ENCODE measurements at places on chromosomes 11 and 22. TPM values are rescaled to one million over a fixed set of nuclear protein-coding genes. Genes with fewer than 3 reads are reported as not detected.

MMP27 gene
- total RNA-seq = not detected

HORMAD2 gene
- not detected for total RNA-seq

CD59 gene
- 295 TPM for total RNA-seq

MYO7A gene
- 9.4 TPM for total RNA-seq

MAFF gene
- 9.1 TPM for total RNA-seq

OR5D13 gene
- 0.23 TPM for total RNA-seq

PNPLA5 gene
- not detected for total RNA-seq

DENND6B gene
- 2.0 TPM for total RNA-seq

CARD16 gene
- 0.63 TPM for total RNA-seq

AIFM3 gene
- total RNA-seq = 0.45 TPM

OR5B3 gene
- total RNA-seq = not detected

FBLN1 gene
- total RNA-seq = 5.8 TPM

APOBEC3C gene
- 6.6 TPM for total RNA-seq

DNA sequence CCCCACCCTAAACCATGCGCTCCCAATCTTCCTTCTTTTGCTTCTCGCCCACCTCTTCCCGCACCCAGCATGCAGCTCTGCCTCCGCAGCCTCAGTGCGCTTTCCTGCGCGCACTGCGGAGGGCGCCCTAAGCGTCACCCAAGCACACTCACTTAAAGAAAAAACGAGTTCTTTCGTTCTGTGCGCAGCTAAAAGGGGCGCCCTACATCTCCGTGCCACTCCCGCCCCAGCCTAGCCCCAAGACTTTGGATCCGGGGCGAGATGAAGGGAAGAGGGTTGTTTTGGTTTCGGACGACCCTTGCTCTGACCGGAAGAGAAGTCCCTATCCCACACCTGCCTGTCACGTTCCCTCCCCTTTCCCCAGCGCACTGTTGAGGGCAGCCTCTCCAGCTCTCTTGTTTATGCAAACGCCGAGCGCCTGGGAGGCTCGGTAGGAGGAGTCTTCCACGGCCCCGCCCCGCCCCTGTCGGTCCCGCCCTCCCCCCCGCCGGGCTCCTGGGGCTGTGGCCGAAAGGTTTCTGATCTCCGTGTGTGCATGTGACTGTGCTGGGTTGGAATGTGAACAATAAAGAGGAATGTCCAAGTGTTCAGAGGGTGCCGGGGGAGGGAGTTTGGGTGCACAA, 5.3 kb downstream of the VSIG2 start:
- peak; percentile 81 for ATAC-seq

DNA sequence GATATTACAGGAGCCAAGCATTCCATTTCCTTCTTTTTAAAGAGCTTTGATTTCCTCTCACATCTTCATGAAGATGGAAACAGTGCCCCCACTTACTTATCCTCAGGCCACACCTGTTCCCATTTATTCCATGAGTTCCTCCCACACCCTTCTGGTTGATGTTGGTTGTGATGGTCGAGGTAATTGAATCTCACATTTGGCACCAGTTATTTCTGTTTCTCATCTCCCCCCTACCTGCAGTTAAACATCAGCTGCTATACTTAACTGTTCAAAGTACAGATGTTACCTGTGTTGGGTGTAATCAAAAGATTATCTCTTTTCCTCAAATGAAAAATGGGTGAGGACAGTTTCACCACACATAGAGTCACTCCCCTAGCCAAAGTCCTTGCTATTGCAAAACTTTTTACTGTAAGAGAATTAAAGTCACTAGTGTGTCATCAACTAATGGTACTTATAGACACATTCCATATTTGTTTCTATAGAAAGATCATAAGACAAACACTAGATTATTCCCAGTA, 1.9 kb downstream of the TMEM45B start:
- no peak for ATAC-seq

DNA sequence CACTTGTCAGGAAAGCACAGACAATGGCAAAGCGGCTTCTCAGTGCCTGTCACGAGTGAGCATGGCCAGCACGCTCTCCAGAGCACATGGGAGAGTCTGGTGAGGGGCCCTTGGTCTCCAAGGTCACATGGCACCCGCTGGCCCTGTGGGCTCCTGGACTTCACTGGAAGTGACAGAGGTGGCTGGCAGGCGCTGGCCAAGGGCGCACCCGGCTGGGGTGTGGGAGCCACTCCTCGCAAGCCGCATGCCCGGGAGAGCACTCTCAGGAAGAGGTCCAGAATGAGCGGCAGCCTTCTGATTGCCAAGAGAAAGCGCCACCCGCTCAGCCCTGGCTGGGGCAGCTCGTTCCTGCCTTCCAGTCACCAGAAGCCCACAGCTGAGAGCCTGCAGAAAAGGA, 17.1 kb upstream of the MOB2 start:
- ATAC-seq = peak; percentile 29

GRCh38 chr11:121456151-121456550, 3.4 kb upstream of the SORL1-AS1 start:
- ATAC-seq = no peak

DNA sequence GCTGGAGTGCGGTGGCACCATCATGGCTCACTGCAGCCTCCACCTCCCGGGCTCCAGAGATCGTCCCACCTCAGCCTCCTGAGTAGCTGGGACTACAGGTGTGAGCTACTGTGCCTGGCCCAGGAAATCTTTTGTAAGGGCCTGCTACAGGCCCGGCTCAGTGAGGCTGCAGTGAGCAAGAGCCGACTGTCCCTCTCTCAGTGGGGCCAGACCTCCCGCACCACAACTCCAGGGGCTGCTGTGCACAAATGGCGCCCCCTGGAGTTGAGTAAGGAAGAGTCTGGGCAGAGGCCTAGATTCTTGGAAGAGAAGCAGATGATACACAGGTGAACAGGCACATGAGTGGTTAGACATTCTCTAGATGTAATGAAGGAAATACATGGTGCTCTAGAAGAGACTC, 7.0 kb downstream of the SERHL2 start:
- ATAC-seq = peak; percentile 50

DNA sequence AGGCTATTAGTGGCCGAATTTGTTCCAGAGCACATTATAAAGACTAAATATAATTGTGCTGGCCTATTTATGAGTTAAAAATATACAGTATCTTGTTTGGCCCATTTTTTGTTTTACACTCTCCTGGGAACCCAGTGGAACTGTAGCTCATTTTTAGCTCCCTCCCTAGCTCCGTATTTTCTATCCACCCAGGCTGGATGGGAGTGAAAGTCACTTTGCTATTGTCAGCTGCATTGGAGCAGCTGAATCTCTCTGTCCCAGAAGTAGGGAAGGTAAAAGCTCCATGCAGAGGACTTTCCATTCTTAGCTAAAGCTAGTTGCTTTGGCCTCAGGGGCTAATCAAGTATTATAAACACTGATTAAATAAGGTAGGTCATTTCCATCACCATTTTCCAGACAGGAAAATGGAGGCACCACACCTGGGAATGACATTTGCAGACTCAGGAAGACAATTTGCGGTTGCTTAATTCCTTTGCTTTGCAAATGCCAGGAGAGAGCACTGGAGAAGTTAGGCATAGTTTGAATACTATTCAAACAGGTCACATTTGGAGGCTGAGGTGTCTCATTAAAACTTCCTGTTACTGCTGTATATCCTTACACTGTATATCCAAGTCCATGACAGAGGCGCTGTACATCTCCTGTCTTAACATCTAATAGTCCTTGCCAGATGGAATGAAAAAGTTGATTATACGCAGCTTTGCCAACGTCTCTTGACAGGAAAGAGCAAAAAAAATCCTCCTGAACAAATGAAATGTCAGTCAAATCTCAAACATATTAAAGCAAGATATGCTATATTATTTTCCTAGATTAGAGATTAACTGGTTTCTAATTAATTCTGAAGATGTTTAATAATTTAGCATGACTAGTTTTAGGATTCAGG, 338.1 kb upstream of the KIRREL3 start:
- ATAC-seq = no peak

DNA sequence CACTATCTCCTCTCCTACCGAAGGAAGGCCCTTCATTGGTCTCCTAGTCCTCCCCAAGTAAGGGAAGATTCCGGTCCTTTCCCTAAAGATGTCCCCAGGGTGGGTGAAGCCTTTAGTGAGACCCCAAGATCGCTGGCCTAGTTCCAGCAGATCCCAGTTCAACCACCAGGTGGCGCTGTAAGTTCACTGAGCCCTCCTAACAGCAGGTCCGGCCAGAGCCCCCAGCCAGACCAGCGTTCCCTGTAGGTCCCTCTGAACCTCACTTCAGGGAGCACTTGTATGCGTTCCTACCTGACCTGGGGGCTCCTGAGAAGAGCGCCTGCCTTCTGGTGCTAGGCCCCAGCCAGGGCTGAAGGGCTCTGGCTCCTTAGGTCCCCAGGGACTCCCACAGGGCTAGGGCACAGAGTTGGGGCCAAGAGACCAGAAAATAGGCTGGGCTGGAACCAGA, 38.1 kb downstream of the LMO1 start:
- peak; percentile 81 for ATAC-seq

DNA sequence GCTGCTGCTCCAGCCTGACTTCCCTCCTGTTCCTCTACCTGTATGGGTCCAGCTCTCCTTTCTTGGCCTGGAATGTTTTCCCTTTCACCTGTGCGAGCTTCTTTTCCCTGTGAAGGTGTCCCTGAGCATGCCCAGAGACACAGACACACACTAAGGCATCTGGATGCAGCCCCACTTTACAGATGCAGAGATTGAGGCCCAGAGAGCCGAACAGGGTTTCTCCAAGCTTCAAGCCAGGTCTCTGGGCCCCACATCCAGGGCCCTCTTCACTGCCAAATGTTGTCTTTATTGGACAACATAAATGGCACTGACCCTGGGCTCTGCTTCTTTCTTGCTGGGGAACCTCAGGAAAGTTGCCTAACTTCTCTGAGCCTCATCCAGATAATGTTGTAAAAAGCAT, 561.6 kb downstream of the MIAT start:
- no peak for ATAC-seq

DNA sequence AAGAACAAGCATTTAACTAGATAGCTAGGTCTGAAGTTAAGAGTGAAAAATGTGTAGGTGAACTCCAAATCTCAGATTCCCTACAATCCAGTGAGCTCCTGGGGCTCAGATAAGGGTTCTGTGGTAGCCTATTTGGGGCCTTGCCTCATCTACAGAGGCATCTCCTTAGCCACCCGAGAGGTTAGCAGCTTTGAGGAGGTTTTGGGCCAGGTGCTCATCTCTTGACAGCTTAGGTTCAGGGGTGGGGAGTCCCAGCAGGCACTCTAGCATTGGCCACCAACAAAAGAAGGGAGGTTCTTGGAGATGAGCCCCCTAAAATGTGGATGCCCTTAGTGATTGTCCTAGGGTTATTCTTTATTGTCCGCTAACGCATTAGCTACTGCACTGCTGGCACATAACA, 184.4 kb upstream of the B3GAT1 start:
- no peak for ATAC-seq

DNA sequence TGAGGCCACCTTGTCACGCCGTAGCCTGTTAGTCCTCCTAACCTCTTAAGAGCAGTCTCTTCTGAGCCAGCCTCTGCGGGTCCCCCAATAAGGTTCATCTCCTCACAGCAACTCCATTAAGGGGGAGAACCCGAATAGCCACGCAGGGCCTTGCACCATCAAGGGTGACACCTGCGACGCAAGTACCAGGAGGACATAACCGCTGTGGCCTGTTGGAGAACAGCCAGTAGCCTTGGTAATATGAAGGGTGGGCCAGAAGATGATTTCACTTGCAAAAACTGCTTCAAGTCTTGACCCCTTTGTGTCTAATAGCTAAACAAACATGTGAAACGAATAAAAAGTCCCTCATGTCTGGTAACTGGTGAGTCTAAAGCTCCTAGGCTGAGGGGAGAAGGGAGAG, 14.8 kb downstream of the ARFGAP2 start:
- peak; percentile 1 for ATAC-seq

DNA sequence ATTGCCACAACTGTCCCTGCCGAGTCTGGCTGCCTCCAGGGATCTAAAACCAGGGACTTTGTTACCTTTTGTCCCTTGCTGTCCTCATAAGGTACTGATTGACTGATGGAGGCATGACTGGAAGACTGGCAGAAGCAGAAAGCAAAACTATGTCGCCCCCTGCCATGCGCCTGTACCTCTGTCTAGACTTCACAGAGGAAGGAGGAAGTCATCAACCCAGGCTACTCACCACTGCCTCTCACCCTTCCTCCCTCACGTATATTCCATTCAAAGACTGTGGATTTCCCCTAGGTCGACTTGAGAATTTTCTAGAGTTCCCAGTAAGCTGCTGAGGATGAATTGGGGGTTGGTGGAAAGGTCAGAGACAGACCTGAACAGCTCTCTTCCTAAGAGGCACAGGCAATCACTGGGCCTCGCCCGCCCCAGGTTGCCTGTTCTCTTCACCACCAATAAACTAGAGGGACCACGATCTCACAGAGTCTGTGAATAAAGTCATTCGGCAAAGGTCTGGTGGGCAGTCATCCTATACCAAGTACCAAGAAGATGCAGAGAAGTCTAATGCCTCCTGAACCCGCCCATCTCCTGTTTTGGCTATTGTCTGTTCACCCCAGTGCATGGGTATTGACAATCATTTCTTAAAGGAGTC, 27.5 kb upstream of the CHST1 start:
- ATAC-seq = no peak

DNA sequence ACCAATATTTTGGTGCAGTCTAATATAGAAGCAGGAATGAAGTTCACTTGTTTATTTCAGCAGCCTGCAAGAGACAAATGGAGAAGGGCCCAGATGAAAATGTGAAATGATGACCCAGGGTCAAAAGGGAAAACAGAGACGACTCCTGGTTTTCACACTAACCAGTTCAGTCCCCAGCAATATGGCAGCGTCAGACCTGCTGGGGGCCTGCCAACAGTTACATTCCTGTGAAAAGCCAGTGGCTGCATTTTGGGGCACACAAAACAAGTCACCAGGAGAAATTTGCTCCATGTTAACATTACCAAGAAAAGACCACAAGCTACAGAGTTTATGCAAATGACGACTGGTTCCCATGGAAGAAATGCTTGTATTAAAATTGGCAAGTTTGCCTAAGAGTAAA, 80.2 kb downstream of the CCDC34 start:
- ATAC-seq = no peak

- ATAC-seq = no peak
These were observed 20.3 kb upstream of the MICAL3 start for GRCh38 chr22:18044548-18045271.

- no peak for ATAC-seq
These were observed 55.2 kb downstream of the PICALM start for GRCh38 chr11:86013713-86014112.

GRCh38 chr11:62140304-62141110, 16.7 kb downstream of the INCENP start:
- peak; percentile 13 for ATAC-seq

- ATAC-seq = no peak
These were observed 1.5 kb downstream of the ME3 start for GRCh38 chr11:86670911-86671310.

- ATAC-seq = no peak
These were observed 18.5 kb downstream of the DHCR7 start for GRCh38 chr11:71429701-71430100.

- no peak for ATAC-seq
These were observed 31.2 kb downstream of the MS4A2 start for GRCh38 chr11:60119710-60120109.

GRCh38 chr11:120645639-120646038, 134.1 kb downstream of the GRIK4 start:
- ATAC-seq = peak; percentile 14

DNA sequence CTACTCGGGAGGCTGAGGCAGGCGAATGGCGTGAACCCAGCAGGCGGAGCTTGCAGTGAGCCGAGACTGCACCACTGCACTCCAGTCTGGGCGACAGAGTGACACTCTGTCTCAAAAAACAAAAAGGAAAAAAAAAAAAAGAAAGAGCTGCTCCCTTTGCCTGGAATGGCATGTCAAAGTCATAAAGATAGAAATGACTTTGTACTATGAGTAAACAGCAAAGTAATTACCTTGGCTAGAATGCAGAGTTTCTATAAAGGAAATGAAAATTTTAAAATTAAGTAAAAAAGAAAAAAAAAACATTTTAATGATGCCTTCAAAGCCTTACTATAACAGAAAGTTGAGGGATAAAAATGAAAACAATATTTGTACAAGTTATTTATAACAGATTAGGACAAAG, 10.1 kb downstream of the PPP2R1B start:
- no peak for ATAC-seq
